ENCODE measurements at places on chromosomes 5 and 9.
A peak's percentile ranks its signal among the peaks of the same experiment; 100 is the strongest.

- DNase-seq = no peak
Observed at GRCh38 chr9:91147079-91147708, 214.5 kb downstream of the AUH start.

DNA sequence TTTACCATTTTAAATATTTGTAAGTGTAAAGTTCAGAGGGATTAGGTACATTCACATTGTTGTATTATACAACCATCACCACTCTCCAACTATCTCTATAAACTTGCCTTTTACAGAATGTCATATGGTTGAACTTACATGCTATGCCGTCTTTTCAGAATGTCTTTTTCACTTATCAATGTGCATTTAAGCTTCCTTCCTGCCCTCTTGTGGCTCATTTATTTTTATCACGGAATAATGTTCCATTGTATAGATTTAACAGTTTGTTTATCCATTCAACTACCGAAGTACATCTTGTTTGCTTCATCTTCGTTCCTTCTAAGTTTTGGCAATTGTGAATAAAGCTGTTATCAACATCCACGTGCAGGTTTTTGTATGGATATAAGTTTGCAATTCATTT, 133.3 kb upstream of the C6 start:
- DNase-seq = no peak

GRCh38 chr5:170494041-170494440, 9.8 kb upstream of the KCNIP1 start:
- DNase-seq = no peak

GRCh38 chr5:25393256-25393655, 748.5 kb upstream of the CDH10 start:
- DNase-seq = peak; percentile 26

GRCh38 chr5:102314328-102314727, 18.2 kb upstream of the SLCO4C1 start:
- DNase-seq = peak; percentile 14

GRCh38 chr9:103242025-103242424, 246.9 kb downstream of the CYLC2 start:
- no peak for DNase-seq

DNA sequence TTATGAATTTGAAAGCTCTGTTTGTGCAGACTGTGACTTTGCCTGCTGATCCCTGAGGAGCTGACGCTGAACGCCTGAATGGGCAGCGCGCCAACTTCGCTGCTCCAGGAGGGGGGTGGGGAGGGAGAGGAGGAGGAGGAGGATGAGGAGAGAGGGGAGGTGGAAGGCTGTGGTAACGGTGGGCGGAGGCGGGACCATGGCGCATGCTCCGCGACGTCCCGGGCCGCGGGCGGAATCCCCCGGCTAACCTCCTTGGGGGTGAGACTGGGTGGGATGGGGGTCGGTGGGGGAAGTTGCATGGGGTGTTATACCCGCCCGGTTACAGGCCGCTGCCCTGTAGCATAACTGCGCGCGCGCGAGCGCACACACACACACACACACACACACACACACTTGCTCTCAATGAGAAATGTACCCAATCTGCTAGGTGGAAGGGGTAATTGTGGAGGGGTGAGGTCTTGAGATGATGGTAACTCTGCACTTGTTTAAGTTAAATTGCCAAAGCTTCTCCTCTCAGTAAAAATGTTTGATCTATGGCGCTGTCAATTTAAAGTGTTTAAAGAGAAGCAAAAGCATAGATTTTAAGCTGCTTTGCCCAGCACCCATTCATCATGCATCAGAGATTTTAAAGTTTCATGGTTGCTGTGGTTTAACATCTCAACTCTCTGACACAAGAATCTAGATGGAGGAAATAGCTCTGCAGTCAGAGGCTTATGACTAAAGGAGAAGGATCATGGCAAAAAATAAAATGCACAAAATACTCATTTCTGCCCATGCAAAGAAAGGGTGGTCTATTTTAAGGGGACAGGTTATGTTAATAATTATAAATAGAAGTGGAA, 76.6 kb upstream of the TBCA start:
- peak; percentile 94 for DNase-seq

- no peak for DNase-seq
Observed at GRCh38 chr5:154714266-154714986, 40.8 kb upstream of the LARP1 start.

GRCh38 chr5:180046656-180047055, 24.9 kb downstream of the RNF130 start:
- no peak for DNase-seq

All from NCI-H82 (cell line).